ENCODE measurements at places on chromosomes 12 and 14.

GRCh38 chr14:35867280-35867629 lies 41.1 kb downstream of the BRMS1L start:
- no peak for DNase-seq

GRCh38 chr12:57191410-57191809 lies 25.2 kb upstream of the NXPH4 start:
- no peak for DNase-seq

GRCh38 chr12:94033784-94034183 lies 114.6 kb upstream of the PLXNC1 start:
- peak; percentile 11 for DNase-seq

DNA sequence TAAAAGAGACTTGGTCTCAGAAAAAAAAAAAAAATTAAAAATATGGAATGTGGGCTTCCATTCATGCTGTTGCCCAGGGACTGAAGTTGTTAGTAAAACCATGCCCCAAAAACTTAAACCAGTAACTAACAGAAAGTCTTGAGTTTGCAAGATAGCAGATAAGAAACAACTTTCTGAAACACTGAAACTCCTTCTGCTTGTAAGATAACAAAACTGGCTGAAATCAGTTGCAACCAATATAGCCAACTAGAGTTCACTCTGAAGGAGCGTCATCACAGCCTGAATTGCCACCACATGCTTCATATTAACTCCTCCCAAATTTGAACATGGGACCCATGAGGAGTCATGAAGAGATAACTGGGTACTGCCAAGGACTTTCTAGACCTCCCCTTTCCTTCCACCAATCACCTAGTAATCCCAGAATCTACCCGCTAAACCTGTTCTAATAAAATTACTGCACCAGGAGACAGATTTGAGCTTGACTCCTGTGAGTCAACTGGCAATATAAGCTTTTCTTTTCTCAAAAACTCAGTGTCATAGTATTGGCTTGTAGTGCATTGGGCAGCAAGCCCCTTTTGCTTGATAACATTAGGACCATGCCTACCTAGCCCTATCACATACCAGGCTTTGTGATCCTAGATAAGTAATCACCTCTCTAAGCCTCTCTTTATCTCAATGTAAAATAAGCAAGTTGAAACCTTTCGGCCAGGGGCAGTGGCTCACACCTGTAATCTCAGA lies 53.6 kb downstream of the R3HDM2 start:
- DNase-seq, result no peak

- no peak for DNase-seq
Observed at GRCh38 chr14:101060171-101060601, 156.7 kb upstream of the RTL1 start.

GRCh38 chr14:21185491-21185890 lies 29.6 kb upstream of the OR5AU1 start:
- no peak for DNase-seq

DNA sequence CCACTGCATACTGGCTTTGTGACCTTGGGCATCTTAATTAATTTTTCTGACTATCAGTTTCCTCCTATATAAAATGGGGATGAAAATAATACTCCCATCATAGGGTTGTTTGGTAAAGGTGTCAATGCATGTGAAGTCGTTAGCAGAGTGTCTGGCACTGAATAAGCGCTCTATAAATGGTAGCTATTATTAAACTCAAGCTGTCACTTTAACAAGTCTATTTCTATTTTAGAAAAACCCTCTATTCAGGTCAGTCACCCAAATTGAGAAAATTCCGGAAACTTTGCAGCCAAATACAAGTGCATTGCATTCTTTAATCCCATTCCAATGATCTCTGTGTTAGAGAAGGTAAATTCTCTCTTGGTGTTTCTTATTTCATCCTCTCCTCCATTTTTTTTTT lies 363.1 kb downstream of the SYT1 start:
- no peak for DNase-seq

DNA sequence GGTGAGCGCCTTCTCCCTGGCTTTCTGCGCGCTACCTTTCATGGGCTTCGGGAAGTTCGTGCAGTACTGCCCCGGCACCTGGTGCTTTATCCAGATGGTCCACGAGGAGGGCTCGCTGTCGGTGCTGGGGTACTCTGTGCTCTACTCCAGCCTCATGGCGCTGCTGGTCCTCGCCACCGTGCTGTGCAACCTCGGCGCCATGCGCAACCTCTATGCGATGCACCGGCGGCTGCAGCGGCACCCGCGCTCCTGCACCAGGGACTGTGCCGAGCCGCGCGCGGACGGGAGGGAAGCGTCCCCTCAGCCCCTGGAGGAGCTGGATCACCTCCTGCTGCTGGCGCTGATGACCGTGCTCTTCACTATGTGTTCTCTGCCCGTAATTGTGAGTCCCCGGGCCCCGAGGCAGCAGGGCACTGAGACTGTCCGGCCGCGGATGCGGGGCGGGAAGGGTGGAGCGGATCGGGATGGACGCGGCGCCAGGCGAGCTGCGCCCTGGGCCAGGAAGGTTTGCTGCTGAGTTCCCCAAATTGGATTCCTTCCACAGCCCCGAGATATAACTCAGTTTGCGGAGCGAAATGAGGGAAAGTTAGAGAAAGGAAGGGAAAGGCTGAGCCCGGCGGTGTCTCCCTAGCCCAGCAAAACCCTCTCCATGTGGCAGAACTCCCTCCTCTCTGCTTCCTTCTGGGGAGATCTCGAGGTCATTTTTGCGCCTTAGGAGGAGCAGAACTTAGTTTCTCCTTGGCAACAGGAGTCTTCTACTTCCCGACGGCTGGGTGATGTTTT lies 972 bp downstream of the PTGDR start:
- peak; percentile 42 for DNase-seq

DNA sequence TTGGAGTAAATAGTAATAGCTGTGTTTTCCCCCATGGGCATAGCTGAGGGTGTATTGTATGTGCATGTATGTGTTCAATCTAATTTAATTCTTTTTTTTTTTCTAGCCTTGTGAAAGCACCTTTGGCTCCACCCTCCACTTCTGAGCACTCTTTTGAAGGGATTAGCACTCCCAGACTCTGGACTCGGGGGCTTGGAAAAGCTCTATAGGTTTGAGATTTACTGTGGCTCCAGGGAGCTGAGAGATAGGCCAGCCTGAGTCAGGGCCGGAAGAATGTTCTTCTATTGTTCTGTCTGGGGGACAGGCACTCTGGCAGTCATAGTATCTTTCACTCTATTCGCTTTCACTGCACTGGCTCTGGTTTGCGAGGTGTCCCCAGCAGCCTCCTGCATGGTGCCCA lies 540.0 kb upstream of the TBX3 start:
- no peak for DNase-seq

DNA sequence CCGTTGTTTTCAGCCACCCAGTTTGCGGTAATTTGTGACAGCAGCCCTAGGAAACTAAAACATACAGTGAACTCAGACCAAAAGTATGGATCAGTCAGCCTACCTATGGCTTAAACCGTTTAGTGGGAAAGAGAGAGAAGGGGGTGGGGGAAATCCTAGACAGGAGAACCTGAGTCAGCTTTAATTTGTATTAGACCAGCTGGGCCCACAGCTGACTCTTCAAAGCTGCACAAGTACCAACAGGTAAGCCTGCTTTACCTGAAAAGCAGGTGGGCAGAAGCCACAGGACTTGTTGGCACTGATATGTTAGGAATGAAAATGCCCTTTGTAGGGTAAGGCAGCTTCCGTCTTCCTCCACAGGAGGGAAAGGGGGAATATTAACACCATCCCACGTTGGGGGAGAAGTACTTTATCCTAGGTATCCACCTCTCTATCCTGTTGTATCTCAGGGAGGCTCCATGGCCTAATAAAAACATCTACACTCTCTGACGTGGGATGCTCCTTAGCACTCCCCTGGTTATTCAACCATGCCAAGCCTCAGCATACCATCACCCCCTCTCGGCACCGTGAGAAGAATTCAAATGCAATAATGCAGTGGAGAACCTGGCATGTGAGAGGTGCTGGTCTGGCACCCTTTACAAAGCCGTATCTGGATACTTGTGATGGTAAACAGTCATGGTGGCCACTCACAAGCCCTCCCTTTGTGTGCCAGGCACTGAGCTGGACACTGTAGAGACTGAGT lies 70.3 kb downstream of the STON2 start:
- DNase-seq, result peak; percentile 42

DNA sequence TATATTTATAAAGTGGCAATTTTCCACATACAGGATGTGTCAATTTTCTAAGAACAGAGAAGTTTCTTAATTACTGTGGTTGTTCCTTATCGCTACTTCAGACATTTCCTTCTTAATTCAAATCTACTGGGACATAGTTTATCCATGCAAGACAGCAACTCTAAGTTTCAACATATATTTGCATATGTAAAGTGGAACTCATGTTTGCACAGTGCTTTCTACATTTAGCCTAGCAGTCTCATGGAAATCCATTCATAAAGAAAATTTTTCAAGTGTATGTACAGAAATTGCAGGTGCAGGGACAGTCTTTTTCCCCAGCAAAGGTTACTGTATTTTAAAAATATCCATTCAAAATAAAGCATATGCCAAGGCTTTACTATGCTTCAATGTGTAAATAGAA lies 956.7 kb upstream of the SEL1L start:
- DNase-seq, result no peak

GRCh38 chr14:20618271-20618749 lies 23.2 kb downstream of the OR6S1 start:
- no peak for DNase-seq

- peak; percentile 30 for DNase-seq
Observed at GRCh38 chr12:105992849-105993740, 145.7 kb downstream of the NUAK1 start.

- peak; percentile 73 for DNase-seq
Observed at GRCh38 chr12:46722394-46723185, 103.2 kb downstream of the SLC38A4 start.

DNA sequence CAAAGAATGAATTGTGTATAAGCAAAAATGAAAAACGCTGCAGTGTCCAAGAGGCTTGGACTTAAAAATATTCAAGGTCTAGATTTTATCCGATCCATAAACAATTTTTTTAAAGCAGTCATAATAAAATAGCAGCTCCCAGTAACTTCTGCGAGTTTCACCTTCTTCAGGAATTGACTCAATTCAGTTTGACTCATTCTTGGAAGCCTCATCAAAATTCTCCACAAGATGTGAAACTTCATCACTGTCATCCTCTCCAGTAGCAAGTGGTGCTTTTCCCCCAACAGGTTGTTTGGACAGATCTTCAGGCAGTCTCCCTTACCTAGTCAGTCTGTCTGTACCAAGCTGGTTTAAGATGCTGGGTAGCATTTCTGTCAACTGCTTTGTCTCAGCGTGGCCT lies 93.5 kb upstream of the FOXG1 start:
- DNase-seq, result no peak

- DNase-seq, result no peak
Observed at GRCh38 chr14:59438195-59438647, 27.0 kb downstream of the GPR135 start.

DNA sequence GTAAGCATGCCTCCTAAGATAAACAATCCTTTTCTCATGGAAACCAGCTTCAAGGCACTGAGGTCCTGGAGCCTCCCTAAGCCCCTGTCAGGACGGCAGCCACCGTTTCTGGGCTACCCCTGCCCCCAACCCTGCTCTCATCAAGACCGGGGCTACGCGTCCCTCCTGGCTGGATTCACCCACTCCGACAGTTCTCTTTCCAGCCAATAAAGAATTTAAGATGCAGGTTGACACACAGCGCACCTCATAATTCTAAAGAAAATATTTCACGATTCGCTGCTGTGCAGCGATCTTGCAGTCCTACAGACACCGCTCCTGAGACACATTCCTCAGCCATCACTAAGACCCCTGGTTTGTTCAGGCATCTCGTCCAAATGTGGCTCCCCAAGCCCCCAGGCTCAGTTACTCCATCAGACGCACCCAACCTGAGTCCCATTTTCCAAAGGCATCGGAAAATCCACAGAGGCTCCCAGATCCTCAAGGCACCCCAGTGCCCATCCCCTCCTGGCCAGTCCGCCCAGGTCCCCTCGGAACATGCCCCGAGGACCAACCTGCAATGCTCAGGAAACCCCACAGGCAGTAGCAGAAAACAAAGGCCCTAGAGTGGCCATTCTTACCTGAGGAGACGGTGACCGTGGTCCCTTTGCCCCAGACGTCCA lies 336.3 kb downstream of the TMEM121 start:
- DNase-seq, result no peak

- DNase-seq, result no peak
Observed at GRCh38 chr12:68335462-68335861, 3.3 kb upstream of the MDM1 start.

GRCh38 chr14:99946652-99947489 lies 118.4 kb upstream of the EVL start:
- DNase-seq, result peak; percentile 64

- DNase-seq, result no peak
Observed at GRCh38 chr14:64091217-64091616, 203.0 kb downstream of the ESR2 start.

- peak; percentile 88 for DNase-seq
Observed at GRCh38 chr12:77324763-77325468, 259.5 kb upstream of the E2F7 start.

GRCh38 chr12:110424237-110424636 lies 20.7 kb upstream of the ANAPC7 start:
- DNase-seq, result no peak

DNA sequence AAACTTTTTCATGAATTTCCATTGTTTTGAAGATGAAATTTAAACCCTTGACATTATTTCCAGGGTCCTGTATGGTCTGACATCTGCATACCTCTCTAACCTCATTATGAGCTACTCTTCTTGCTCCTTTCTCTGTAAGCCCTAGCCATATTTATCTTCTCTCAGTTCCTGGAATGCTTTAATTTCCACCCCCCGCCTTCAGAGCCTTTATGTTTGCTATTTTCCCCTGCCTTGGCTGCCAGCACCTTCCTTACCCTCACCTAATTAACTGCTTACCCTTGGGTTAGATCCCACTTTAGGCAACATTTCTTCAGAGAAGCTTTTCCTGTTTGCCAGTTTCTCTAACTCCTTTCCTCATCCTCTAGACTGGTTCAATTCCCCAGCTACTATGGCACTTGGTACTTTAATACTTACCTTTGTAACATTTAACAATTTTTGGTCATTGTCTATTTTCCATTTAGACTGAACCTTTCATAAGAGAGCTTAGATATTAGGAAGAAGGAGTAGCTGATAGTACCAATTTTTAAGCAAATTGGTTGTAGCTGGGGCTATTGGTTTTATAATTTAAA lies 6.0 kb downstream of the STYX start:
- DNase-seq, result peak; percentile 48

GRCh38 chr14:106491851-106492250 lies 965.5 kb downstream of the TMEM121 start:
- peak; percentile 7 for DNase-seq

- peak; percentile 46 for DNase-seq
Observed at GRCh38 chr12:63782466-63782865, 2.8 kb downstream of the RXYLT1 start.

GRCh38 chr12:110619534-110619953 lies 5.6 kb downstream of the TCTN1 start:
- DNase-seq, result no peak

DNA sequence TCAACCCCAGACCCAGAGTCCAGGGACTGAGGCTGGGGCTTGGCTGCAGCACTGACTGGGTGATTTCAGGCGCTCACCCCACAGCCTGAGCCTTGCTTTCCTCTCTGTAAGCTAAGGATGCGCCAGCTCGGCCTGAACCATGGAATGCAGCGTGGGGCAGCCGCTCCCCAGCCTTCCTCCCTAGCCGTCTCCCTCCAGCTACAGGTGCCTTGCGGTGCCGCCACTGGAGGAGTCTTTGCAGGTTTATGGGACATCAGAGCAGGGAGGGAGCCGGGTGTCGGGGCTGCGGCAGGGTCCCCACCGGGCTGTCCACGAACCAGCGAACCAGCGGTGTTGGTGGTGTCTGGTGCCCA lies 19.4 kb downstream of the PPP2R5C start:
- peak; percentile 23 for DNase-seq

- no peak for DNase-seq
Observed at GRCh38 chr14:90111895-90112534, 50.2 kb downstream of the KCNK13 start.
